ENCODE measurements at places on chromosomes 2 and 18.

DNA sequence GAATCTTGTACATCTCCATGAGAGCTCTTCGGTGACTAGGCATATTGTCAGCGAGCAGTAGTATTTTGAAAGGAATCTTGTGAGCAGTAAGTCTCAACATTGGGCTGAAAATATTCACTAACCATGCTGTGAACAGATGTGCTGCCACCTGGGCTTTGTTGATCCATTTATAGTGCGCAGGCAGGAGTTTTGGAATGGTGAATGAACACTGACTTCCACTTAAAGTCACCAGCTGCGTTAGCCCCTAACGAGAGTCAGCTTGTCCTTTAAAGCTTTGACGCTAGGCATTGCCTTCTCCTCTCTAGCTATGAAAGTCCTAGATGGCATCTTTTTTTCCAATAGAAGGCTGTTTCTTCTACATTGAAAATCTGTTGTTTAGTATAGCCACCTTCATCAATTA is 4.1 kb downstream of the ASB1 start:
- DNase-seq = no peak

GRCh38 chr2:40451918-40452605 is at the start of gene SLC8A1:
Gene SLC8A1, minus strand, starts transcription at chr2:40452090.
- DNase-seq = peak; percentile 65

GRCh38 chr2:217642944-217643343 is 359.9 kb downstream of the TNS1 start:
- DNase-seq = no peak

- peak; percentile 33 for DNase-seq
Observed at GRCh38 chr2:215280326-215280725, 31.5 kb upstream of the ATIC start.

GRCh38 chr18:3212657-3213056 is 7.1 kb downstream of the MYOM1 start:
- no peak for DNase-seq

DNA sequence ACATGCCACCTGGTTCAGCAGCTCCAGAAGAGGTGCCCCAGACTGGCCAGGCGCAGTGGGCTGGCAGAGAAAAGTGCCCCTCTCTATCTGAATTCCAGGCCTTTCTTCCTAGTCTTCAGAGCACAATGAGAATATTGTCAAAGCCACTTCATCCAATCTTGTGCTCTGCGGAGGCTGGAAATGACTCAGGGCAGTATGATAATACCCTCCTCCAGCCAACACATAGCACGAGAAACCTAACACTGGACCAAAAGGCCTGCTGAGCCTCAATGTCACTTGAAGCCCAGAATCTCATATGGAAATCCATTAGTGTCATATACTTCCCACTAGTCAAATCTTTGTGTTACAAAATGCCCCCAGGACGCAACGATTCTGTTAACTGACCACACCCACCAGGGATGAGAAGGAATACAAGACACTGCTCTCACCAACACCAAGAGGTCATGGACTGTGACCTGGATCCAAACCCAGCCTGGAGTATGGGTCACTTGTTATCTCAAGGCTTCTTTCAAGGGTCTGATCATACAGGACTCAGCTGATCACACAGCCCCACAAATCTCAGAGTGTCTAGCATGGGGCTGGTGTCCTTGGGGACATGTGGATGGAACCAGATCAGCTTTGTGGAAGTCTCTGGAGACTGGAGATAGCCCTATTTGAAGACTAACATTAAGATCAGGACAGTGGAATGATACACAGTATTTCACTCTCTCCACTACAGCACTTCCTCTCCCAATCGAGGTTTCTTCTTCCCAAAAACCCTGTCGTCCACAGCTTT is 10.1 kb downstream of the KIF3C start:
- no peak for DNase-seq
